HEK293T (cell line): ENCODE measurements at places on chromosomes 12 and 14.

- no peak for DNase-seq
Observed at GRCh38 chr14:73102806-73103497, 33.4 kb upstream of the PSEN1 start.

GRCh38 chr12:18899162-18899561 is 161.2 kb downstream of the CAPZA3 start:
- DNase-seq = no peak

DNA sequence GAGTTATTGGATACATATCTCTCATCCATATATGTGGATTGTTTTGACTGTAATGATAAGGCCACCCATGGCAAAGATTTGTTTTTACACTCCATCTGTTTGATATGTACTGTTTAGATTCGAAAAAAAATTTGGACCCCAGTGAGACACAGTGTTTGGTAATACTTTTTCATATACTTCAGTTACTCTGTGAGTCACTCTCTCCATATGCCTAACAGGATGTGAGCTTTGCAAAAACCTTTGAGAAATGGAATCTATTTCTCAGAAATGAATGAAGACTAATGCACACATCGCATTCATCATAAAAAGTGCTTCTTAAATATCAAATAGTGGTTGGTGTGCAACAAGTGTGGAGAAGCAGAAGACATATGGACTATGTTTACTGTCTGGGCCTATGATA is 781.5 kb downstream of the SLC6A15 start:
- DNase-seq = no peak

- no peak for DNase-seq
Observed at GRCh38 chr12:26790645-26790994, 42.4 kb downstream of the ITPR2 start.

GRCh38 chr14:101520621-101521472 is 40.4 kb upstream of the DIO3 start:
- DNase-seq = no peak

GRCh38 chr12:24200010-24200409 is 250.5 kb upstream of the SOX5 start:
- no peak for DNase-seq

- DNase-seq = no peak
Observed at GRCh38 chr12:68446901-68447796, 115.0 kb upstream of the MDM1 start.

- DNase-seq = no peak
Observed at GRCh38 chr12:70590549-70591226, 46.5 kb downstream of the PTPRB start.

DNA sequence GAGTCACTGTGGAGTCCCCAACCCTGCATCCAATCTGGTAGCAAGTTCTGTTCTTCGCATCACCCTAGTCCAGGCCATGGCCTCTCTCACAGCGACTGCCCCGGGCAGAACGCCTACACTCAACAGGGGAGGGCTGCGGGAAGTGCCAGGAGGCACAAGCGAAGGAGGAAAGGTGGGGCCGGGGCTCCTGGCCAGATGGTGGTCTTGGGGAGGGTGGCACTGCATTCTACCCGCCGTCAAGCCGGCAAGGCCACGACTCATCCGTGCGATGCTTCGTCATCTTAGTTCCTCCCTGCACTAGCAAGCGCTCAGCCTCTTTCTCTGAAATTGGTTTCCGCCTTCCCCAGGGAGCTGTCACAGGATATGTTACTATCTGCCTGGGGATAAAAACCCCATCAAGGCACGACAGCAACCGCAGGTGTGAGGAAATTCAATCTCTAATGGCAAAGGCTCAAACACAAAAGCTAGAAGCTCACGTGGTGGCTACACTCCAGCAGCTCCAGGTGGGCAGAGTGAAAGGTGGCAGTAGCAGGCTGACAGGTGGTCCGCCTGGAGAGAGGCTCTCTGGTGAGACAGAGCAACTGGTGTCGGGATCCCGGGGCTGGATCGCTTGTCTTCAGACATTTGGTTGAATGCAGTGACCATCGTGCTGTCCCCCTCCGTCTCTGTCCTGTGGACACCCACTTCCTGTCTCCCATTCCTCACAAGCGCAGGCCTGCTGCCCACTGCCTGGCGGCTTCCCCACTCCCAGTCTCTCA is 34.1 kb downstream of the ACADS start:
- DNase-seq = no peak

DNA sequence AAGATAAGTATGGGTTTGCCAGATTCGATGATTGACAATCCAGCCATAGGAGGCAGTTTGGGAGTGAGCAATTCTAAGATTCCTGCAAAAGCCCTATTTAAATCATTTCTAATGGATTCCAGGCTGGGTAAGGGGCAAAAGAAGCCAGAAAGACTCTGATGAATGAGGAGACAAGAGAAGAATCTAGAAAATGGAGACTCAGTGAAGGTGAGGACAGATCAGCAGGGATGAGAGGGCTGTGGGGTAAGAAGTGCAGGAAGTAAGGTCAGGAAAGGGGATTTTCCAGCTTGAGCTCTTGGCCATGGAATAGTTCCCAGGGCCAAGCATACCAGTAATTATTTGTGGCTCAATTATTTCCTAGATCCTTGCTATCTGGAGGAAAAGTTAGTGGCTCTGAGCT is 87.3 kb downstream of the TMX1 start:
- no peak for DNase-seq

- DNase-seq = no peak
Observed at GRCh38 chr12:10384191-10384590, 5.7 kb downstream of the KLRK1 start.

DNA sequence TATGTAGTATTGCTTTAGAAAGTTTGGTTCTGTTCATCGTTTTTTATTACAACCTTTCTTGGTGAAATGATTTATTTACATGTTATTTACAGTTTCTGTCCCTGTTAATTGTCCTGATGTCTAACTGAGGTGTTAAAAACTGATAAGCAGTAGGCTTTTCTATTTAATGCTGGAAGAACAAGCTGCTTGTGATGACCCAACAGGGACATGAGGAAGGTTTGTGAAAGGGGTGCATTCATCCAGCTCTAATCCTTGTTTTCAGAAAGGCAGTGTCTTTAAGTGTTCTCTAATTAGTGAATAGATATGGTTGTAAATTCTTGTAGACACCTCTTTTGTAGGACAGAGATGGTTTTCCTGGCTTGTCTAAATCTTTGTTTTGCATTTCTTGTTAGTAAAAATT is 191.4 kb downstream of the FOXA1 start:
- DNase-seq = no peak

DNA sequence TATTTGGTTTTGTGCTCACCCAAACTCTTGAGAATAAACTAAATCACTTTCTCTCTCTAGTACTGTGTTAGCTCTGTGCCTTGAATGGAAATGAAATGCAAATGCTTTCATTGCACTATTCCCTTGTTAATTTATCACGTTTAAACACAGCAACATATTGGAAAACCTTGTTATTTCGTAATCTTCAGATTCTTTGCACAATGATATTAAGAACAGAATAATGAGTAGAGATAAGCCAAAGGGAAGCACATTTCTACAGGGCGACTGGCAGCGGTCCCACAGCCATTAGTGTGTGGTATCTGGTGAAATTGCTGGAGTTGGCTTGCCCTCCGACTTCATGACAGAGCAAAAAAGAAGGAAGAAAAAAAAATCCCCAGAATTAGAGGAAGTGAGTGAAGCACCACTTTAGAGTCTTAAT is 166.1 kb upstream of the E2F7 start:
- DNase-seq = no peak

GRCh38 chr14:53570411-53571387 is 385.9 kb downstream of the BMP4 start:
- no peak for DNase-seq
